ENCODE measurements at places on chromosomes 1 and 21. TPM values are rescaled to one million over a fixed set of nuclear protein-coding genes. Genes with fewer than 3 reads are reported as not detected.
A peak's percentile ranks its signal among the peaks of the same experiment; 100 is the strongest.

DNA sequence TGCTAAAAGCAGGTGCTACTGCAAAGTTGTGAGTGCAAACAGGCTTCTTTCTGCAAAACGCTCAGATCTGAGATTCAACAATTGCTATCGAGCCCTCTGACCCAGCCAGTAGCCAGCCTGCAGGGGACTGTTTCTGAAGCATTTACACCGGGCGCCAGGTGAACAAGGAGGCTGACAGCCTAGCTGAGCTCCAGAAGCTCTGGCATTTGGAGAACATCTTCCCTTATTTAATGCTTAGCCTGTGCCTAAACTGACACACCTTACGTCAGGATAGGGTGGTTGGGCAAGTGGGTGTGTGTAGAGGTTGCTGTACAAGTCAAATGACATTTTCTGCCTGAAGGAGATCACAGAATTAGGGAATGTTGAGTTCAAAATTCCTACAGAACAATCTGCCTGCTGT lies 15.8 kb upstream of the PLA2G2C start:
- DNase-seq: no peak

- DNase-seq: no peak
Observed at GRCh38 chr1:59017501-59018231, 233.8 kb upstream of the JUN start.

DNA sequence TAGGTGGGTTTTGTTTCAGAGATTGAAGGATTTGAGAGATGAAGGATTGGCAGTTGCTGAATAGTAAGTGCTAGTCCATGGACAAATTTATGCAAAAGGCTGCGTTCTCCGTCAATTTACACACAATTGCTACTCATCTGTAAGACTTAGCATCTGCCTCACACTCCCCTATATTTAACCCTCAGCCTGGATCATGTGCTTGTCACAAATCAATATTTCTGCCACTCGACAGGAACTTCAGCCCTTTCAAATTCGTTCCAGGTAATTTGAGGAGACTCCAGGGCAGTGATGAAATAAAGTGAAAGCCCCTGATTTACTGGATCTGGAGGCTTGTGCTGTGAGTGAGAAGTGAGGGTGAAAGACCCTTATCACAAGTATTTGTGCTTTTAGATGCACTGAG lies 105.6 kb upstream of the UBE2U start:
- DNase-seq: no peak

DNA sequence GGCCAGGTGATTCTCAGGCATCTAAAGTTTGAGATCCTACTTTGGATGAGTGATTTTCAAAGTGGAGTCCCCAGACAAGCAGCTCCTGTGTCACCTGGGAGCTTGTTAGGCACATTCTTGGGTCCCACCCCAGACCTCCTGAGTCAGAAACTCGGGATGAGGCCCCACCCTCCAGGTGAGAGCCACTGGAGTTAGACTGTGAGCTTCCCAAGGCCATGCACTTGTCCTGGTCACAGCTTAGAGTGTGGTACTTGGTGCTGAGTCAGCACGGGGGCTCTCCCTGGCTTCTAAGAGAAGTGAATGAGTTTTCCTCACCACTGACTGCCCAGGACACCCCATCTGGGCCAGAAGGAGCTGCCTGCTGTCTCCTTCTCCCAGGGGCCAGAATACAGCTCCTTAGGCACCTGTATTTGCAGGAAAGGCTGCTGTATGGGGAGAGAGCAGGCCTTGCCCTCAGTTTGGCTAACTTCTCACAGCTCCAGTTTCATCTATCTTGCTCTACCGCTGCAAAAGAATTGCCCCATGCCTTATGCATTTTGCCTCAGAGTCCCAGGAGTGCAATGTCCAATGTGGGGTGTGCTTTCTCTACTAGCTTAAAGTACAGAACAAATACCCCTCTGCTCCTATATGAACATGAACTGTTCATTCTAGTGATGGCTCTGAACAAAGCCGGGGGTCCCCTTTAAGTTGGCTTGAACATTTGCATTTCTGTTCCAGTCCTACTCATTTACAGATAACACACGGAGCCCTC lies 98.1 kb downstream of the PSMG1 start:
- DNase-seq: no peak

GRCh38 chr1:115643666-115644065 lies 1.9 kb downstream of the VANGL1 start:
- DNase-seq: no peak

DNA sequence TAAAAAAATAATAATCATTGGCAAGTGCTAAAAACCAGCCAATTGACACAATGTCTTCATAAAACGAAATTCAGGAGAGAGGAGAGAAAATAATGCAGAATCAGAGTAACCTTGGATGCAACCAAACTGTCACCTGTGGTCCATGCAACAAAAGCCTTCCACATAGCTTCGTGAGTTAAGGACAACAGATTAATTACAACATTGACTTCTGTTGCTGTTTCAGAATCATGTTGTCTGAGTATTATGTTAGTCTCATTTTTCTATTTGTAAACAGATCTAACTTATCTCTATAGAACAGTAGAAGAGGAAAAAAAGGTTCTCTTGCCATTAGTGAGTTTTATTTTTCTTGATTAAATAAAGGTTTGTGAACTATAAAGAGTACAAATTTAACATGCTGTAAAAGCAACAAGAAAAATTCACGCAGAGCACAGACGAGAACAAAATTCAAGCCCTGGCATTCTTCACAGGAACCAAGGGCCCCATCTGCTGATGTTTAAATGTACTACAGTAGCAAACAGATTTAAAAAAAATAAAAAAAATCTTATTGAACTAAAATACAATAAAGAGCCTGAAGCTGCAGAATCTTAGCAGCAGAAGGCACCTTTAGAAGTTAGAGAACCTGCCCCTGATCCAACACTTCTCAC lies 381.1 kb upstream of the PKN2 start:
- DNase-seq: no peak

DNA sequence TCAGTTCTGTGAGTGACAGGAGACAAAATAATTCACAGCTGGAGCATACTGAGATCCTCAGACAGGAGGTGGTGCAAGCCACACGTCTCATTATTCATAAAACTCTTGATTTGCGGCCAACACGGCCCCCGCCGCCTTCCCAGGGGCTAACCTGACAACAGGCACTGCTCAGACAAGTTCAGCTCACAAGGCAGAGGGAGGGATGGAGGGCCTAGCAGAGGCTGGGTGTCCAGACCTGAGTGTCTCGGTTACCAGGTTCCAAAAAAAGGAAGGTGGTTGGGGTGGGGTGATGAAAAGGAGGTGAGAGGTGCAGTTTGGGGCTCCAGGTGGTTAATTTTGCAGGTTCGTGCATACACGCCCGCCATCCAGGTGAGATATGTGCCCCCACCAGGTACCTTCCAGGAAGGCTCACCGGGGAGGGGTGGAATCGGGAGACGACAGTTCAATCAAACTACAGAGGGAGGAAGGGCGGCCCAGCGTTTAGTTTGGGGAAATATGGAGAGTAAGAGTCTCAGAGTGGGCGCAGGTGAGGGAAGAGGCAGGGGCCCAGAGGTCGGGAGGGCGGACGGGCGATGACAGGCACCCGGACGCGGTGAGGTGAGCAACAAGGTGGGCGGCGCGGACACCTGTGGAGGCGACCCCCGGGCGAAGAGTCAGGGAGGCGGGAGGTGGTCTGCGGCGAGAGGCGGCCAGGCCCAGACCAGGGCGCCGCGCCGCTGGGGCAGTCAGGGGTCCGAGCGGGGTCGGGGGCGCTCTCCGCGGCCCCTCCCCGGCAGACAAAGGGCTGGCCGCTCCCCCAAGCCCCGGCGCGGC lies 629 bp downstream of the CTNNBIP1 start:
- peak; percentile 83 for DNase-seq

- no peak for DNase-seq
Observed at GRCh38 chr1:110780600-110781484, 92.1 kb upstream of the CD53 start.

GRCh38 chr21:43321611-43322010 lies 105.3 kb downstream of the SIK1 start:
- no peak for DNase-seq

DNA sequence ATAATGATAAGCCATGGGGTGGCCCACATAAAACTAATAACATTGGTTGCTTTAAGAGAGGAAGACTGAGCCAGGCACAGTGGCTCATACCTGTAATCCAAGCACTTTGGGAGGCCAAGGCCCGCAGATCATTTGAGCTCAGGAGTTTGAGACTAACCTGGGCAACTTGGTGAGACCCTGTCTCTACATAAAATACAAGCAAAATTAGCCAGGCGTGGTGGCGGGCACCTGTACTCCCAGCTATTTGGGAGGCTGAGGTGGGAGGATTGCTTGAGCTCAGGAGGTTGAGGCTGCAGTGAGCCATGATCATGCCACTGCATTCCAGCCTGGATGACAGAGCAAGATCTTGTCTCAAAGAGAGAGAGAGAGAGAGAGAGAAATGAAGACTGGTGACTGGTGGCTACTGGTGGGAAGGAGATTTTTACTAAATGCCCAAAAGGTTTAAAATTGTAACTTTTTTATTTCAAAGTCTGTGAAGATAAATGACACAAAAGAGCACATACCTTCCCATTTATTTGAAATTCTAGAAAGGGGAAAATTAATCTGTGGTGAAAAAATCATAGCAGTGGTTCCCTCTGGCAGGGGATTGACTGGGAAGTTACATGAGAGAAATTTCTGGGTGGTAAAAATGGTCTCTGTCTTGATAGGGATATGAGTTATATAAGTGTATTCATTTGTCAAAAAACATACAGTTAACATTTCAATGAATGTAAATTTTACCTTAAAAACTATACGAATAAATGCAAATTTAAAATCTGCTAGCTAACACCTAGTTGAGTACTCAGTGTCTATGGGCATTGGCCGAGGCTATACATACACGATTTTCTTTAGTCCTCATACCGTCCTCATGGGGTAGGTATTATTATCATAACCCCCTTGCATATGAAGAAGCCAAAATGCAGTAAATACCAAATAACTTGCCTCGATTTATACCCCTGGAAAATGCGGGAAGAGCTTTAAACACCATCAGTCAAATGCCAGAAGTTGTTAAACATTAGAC lies 2.2 kb upstream of the NBPF1 start:
- peak; percentile 84 for DNase-seq

The ERMAP gene
- total RNA-seq: 6.9 TPM

The LIN28A gene
- total RNA-seq: not detected
